DMS79 (cell line): ENCODE measurements at places on chromosomes 16 and 17.

GRCh38 chr17:38885728-38886642 is 16.1 kb downstream of the LASP1 start:
- no peak for DNase-seq

GRCh38 chr16:76237471-76237870 is 39.7 kb upstream of the CNTNAP4 start:
- no peak for DNase-seq

- no peak for DNase-seq
Measured at GRCh38 chr17:17497065-17497844, 1.1 kb upstream of the RASD1 start.

- no peak for DNase-seq
Measured at GRCh38 chr16:1098266-1098991, 2.4 kb upstream of the C1QTNF8 start.

DNA sequence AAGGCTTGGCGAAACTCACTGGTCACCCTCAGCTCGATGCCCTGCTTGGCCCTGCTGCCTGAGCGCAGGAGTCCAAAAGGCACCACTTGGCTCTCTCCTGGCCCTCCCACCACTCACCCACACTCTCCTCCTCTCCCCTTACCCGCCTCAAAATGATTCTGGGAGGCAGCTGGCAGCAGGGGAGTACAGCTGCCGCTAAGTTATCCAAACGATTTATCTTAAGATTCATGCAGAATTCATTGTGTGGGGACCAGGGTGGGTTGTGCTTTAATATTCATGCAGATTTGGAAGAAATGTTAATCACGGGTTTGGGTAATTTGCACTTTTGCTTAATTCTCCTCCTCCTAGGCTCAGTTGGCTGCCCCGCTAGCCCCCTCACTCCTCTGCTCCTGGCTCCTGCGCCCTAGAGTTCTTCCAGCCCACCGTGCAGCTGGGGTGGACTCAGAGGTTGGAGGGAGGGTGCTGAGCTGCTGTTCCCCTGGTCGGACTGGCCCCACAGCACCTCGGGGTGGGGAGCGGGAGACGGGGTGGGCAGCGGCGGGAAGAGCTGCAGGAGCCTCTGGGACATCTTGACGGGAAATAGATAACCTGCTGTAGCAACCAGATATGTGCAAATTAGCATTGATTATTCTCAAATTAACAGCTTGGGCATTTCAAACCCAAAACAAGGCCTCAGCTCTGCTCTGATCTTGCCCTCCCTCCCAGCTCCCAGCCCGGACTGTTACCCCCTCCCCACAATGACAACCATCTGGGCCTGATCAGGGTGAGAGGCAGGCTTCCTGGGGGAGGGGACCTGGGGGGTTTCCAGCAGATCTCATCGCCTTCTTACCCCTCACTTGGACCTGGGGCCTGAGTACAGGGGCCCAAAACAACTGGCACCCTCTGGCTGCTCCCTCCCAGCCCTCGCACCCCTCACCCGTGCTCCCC is 122.6 kb upstream of the RPL38 start:
- no peak for DNase-seq

DNA sequence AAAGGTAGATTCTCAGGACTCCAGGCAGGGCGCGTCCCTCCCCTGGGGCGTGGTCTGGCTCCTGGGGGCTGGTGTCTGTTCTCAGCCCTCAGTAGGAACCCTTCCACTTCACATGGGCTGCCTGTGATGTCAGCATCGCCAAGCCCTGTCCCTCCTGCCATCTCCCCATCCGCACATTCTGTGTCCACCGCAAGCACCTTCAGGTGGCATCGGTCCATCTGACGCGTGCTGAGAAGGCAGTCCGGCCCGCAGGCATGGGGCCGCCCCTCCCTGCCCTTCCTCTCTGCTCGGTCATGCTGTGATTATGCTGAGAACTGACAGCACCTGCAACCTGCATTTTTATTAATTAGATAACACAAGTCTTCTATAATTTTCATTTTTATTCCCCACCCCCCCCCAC is 12.7 kb upstream of the DNAH17 start:
- DNase-seq, result no peak

DNA sequence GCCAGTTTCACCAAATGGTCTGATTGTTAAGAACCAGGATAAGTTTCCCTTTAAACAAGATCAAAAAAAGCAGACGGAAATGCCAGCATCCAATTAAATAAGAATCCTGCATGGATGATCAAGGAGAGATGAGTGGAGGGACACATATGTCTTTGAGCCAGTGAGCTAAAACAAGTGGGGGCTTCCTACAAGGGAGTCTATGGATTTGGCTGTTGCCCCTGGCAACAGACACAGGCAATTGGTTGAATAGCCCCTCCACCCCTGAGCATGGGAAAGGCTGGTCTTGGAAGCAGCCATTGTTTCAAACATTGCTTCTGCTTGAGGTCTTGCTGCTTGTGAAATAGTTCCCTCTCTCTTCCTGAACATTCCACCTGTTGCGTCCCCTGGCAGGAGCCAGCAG is 374.7 kb upstream of the ERCC4 start:
- DNase-seq, result no peak

GRCh38 chr16:46949241-46949892 is 24.1 kb downstream of the DNAJA2 start:
- DNase-seq, result no peak

- no peak for DNase-seq
Measured at GRCh38 chr16:3787924-3788661, 70.8 kb upstream of the TRAP1 start.

- DNase-seq, result no peak
Measured at GRCh38 chr17:79561486-79562133, 49.2 kb downstream of the RBFOX3 start.

DNA sequence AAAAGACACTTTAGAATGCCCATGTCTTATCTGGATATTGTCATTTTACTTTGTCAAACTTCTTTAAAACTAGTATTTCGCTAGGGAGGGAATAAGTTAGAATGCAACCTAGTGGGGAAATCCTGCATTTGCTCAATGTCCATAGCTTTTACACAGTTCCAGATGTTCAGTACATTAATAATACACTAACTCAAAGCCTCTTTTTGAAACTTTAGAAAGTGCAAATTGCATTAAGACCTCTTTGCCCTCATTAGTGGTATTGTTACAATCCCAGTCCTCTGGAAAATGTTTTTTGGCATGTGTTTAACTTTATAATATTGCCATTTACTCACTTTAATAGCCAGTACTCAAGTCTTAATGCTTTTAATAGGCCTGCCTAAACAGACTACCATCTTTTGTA is 106.8 kb downstream of the BRIP1 start:
- peak; percentile 24 for DNase-seq

- no peak for DNase-seq
Measured at GRCh38 chr16:87185308-87185707, 131.9 kb downstream of the C16orf95 start.

- no peak for DNase-seq
Measured at GRCh38 chr17:77649717-77650211, 308.7 kb upstream of the TNRC6C start.

GRCh38 chr17:27529230-27529796 is 73.1 kb downstream of the KSR1 start:
- DNase-seq, result no peak

DNA sequence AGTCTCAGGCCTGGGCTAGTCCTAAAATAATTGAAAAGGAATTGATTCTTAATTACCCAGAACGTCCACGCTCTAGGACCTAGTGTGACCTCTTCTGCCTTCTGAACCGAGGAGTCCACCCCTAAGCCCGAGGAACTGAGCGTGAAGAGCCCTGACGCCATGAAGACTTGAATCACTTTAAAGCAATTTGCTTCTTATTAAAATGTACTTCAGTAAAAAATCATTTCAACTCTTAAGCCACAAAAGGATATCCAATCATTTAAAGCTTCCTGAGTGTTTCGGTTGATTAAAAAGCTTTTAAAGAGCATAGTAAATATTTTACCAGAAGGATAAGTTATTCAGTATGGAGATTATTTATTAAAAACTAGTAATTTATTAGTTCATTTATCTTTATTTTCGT is 11.6 kb downstream of the HSBP1 start:
- peak; percentile 88 for DNase-seq

DNA sequence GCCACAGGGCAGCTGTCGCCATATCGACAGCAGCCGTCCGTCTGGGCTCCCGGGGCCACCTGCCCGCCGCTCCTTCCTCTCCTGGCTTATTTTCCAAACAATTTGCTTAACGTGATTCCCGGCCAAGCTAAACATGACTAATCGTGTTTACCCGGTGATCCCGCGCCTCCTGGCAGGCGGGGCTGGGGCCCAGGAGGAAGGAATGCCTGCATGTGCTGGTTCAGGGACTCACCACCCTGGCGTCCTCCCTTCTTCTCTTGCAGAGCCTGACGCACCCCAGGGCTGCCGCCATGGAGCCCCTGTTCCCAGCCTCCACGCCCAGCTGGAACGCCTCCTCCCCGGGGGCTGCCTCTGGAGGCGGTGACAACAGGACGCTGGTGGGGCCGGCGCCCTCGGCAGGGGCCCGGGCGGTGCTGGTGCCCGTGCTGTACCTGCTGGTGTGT is 6.1 kb downstream of the SSTR5 start:
- DNase-seq, result peak; percentile 27

GRCh38 chr16:18979936-18980335 is 3.8 kb upstream of the TMC7 start:
- DNase-seq, result no peak

GRCh38 chr17:39261286-39261685 is 35.5 kb upstream of the STAC2 start:
- no peak for DNase-seq

DNA sequence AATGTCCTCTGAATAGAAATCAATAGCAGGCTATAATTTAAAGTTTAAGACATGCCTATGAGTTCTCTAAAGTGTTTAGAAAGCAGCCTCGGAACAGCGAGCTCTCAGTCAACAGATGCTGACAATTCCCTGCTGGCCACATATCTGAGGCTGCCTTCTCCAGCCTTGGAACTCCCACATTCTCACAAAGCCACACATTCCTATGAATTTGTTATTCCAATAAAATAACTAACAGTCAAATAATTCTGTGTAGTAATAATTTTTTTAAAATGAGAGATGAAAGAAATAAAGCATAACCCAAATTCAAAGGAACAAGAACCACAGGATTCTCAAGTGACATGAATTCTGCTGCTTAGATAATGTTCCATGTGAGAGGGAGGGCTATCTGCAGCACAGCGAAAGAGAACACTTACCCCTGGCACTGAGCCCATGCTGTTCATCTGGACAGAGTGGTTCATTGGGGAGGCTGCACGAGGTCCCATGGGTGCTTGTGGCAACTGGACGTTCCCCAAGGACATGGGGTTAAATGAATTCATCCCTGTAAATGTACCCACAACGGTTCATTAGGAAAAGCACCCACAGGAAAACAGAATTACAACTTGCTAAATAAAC is 56.9 kb upstream of the TRAP1 start:
- no peak for DNase-seq

DNA sequence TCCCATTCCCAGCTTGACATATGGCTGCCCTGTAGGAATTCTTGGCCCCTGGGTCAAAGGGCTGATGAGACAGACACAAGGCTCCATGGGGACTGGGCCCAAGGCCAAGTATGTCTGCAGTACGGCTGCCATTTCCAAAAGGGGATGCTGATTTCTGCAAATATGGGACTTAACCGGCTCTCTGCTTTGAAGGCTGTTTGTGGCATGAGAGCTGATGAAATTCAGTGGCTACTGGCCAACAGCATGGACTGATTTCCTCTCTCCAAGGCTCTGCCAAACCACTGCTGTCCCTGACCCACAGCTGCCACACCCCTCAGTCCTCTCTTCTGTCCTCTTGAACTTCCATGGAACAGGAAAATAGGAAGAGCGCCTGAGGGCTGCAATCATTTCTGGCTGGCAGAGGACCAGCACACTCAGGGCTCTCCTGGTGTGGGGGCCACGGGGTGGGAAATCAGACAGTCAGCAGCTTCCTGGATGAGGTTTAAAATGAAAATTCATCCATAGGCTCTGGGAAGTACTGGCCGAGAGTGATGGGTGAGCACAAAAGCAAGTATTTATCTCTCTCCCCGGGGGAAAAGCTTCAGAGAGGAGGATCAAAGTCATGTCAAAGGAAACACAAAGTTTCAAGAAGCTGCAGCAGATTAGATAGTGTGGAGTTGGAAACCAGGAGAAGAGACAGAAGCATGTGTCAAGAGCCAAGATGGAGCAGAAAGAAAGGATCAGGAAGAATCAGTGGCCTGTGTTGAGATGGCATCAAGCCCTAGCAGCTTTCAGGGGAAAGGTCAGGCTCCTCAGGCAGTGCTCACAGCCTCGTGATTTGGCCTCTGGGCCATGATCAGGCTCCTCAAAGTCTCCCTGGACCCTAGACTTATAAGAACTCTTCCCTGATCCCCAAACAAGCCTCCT is 64.1 kb upstream of the SREBF1 start:
- DNase-seq, result peak; percentile 81

GRCh38 chr17:1730326-1731193 is 6.1 kb downstream of the WDR81 start:
- no peak for DNase-seq

DNA sequence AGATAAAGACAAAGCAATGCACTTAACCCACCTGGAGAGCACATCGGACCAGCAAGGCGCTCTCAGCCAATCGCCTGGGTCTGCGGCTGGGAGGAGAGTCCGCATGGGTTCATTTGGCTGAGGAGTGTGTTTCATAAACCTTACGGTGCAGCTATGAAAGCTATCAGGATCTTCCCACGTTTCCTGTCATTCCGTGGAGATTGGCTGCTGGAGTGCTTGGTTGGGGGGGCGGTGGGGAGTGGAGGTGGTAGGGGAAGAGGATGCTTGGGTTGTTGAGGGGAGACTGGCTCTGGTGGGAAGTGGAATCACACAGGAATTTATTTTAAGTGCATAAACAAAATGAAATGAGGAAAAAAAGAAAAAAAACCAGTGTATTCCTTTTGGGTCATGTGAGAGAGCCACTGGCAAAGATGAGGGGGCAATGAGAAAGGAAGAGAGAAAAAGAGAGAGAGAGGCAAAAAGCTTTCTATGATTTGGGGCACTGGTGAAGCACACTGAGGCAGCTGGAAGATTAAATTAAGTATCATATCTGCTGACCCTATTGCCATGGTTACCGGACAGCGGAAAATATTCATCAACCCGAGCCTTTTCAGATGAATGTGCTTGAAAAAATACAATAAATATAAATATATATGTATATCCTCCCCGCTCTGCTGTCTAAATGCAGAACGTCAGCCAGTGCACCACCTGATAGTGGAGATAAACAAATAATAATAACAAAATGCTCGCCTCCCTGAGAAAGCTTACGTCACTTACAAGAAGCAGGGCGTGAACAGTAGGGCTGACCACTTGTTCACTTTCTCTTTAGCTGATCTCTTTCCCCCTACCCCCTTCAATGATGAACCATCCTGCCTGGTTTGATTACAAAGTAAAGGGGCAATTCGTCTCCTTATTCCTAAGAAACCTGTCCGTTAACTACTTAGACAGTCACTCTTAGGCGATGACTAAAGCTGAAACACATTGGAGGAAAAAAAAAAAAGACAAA is 457.0 kb upstream of the ZFHX3 start:
- DNase-seq, result no peak

- no peak for DNase-seq
Measured at GRCh38 chr17:42845556-42845917, 1.2 kb downstream of the AOC2 start.

- DNase-seq, result no peak
Measured at GRCh38 chr17:14434506-14434905, 133.6 kb downstream of the HS3ST3B1 start.
